Neural crest cell (in vitro differentiated cells): ENCODE measurements at places on chromosomes 12 and 14. TPM values are rescaled to one million over a fixed set of nuclear protein-coding genes. Genes with fewer than 3 reads are reported as not detected.
A peak's percentile ranks its signal among the peaks of the same experiment; 100 is the strongest.

- no peaks in the 10 kb centered on the region for H3K4me1 ChIP-seq
- no peaks in the 10 kb centered on the region for H3K36me3 ChIP-seq
- H3K27ac ChIP-seq, result no peak overlapping the region
- no peak for DNase-seq
- H3K4me3 ChIP-seq, result no peak overlapping the region
Measured at GRCh38 chr14:61430066-61430757, 108.8 kb downstream of the PRKCH start.

GRCh38 chr12:124422570-124423523 is 128.0 kb downstream of the RFLNA start:
- no peaks in the 10 kb centered on the region for H3K27me3 ChIP-seq
- DNase-seq, result no peak
- H3K36me3 ChIP-seq, result peaks cover 19% of the 10 kb centered on the region

KRT74 gene
- total RNA-seq, result not detected in 2 replicates

CLEC6A gene
- total RNA-seq, result not detected in 2 replicates

- H3K27ac ChIP-seq, result no peak overlapping the region
- peaks cover 14% of the 10 kb centered on the region for H3K4me1 ChIP-seq
- no peaks in the 10 kb centered on the region for H3K27me3 ChIP-seq
- no peak for DNase-seq
Measured at GRCh38 chr12:105927564-105927963, 211.2 kb downstream of the NUAK1 start.

- H3K4me3 ChIP-seq, result peak overlapping the region; percentile 93
- peaks cover 23% of the 10 kb centered on the region for H3K4me1 ChIP-seq
- peak; percentile 8 for DNase-seq
- no peak overlapping the region for H3K27ac ChIP-seq
- peaks cover 90% of the 10 kb centered on the region for H3K27me3 ChIP-seq
Measured at GRCh38 chr12:107320929-107321631, 227.7 kb upstream of the CRY1 start.

- no peak overlapping the region for H3K4me3 ChIP-seq
- peaks cover 5% of the 10 kb centered on the region for H3K4me1 ChIP-seq
- H3K27ac ChIP-seq, result no peak overlapping the region
- peaks cover 9% of the 10 kb centered on the region for H3K36me3 ChIP-seq
- H3K27me3 ChIP-seq, result no peaks in the 10 kb centered on the region
Measured at GRCh38 chr12:4506430-4506829, 32.3 kb upstream of the RAD51AP1 start.

- DNase-seq, result no peak
- no peak overlapping the region for H3K27ac ChIP-seq
- H3K4me3 ChIP-seq, result no peak overlapping the region
- H3K4me1 ChIP-seq, result no peaks in the 10 kb centered on the region
- H3K36me3 ChIP-seq, result no peaks in the 10 kb centered on the region
Measured at GRCh38 chr12:118238888-118239287, 103.0 kb downstream of the PEBP1 start.

DNA sequence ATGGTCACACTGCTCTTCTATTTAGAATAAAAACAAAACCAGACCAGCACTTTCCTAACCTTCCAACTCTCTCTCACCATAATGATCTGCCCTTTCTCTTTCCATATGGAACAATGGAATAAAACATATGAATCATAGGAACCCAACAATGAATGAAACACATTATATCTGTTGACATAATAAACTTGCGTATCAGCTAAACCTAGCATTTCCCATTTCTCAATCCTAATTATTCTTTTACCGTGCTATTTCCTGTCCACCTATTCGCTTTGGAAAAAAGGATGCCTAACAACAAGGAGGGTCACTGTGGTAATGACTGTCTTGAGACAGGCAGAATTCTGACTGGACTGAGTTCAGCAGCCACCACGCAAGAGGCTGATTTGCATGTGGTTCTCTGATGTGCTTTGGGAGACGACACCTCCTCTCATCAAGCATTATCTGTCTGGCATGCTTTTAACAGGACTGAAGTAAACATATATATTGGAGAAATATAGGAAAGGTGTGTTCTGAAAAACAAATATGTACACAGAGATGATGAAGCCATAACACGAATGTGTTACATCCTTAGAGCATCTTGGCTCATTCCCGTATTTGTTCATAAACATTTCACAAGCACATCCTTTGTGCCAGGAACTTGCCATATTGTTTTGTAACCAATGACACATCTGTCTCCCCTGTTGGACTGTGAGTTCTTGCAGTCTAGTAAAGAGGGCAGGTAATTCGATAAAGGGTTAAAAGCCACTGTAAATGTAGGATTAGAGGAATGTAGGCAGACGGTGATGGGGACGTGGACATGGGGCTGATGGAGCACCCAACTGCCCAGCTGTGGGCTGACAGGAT is 87.7 kb downstream of the PTPRB start:
- H3K27ac ChIP-seq, result no peak overlapping the region
- H3K36me3 ChIP-seq, result no peaks in the 10 kb centered on the region
- H3K4me3 ChIP-seq, result no peak overlapping the region
- no peaks in the 10 kb centered on the region for H3K27me3 ChIP-seq
- DNase-seq, result no peak

- peaks cover 4% of the 10 kb centered on the region for H3K4me1 ChIP-seq
- no peak overlapping the region for H3K4me3 ChIP-seq
- DNase-seq, result no peak
- H3K27ac ChIP-seq, result no peak overlapping the region
- peaks cover 9% of the 10 kb centered on the region for H3K36me3 ChIP-seq
Measured at GRCh38 chr14:89507521-89507920, 90.5 kb upstream of the FOXN3 start.

DNA sequence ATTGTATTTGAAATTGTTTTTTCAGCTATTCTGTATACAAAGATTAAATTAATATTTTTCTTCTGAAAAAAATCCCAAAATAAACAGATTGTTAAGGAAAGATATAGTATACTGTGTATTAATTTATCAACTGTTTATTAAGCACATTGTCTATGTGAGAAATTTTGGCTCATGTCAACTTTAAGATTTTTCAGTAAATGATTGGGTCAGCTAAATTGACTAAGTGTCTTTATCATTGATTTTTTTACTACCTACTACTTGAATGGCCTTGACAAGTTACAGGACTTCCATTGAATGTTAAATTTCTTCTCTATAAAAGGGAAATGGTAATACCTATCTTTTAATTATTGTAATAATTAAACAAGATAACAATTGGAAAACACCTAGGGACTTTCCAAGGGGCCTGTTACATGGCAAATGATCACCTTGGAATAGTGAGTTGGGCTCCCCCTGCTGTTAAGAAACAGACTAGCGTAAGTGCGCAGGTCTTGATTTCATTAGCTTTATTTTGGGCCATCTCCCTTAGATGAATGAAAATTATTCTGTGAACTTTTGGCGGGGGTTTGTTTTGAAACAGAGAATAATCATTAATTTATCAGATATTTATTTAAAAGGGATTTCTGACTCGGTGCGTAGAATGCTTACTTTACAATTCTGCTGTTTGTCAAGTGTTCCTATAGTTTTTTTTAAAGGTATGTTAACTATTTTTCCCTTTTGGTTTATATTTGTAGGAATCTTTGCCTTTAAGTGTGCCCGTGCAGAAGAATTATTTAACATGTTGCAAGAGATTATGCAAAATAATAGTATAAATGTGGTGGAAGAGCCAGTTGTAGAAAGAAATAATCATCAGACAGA is 14.5 kb upstream of the CCT2 start:
- no peaks in the 10 kb centered on the region for H3K4me1 ChIP-seq
- peak; percentile 53 for DNase-seq
- H3K36me3 ChIP-seq, result peaks cover 3% of the 10 kb centered on the region
- no peak overlapping the region for H3K4me3 ChIP-seq

DNA sequence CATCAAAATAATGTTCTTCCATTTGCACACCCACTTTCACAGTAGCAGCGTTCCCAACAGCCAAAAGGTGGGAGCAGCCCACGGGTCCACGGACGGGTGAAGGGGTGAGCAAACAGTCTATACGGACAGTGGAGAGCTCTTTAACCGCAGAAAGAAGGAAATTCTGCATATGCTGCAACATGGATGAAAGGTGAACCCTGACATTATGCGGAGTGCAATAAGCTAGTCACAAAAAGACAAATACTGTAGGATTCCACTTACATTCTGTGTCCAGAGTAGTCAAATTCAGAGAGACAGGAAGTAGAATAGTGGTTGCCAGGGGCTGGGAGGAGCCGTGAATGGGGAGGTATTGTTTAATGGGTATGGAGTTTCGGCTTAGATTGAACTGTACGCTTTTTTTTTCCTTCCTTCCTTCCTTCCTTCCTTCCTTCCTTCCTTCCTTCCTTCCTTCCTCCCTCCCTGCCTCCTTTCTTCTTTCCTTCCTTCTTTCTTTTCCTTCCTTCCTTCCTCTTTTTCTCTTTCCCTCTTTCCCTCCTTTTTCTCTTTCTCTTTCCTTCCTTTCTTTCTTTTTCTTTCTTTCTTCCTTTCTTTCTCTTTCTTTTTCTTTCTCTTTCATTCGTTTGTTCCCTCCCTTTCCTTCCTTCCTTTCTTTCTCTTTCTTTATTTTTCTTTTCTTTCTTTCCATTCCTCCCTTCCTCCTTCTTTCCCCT is 15.8 kb upstream of the ANKRD9 start:
- no peaks in the 10 kb centered on the region for H3K36me3 ChIP-seq
- H3K4me1 ChIP-seq, result peaks cover 16% of the 10 kb centered on the region
- peak overlapping the region; percentile 76 for H3K27ac ChIP-seq
- peak overlapping the region; percentile 94 for H3K4me3 ChIP-seq

KLRC2 gene
- total RNA-seq, result not detected in 2 replicates

SCNN1A gene
- not detected in 2 replicates for total RNA-seq

GRCh38 chr14:80425686-80426085 is 214.4 kb upstream of the DIO2 start:
- no peaks in the 10 kb centered on the region for H3K27me3 ChIP-seq
- H3K27ac ChIP-seq, result no peak overlapping the region
- no peaks in the 10 kb centered on the region for H3K4me1 ChIP-seq

MIP gene
- total RNA-seq, result not detected in 2 replicates

DNA sequence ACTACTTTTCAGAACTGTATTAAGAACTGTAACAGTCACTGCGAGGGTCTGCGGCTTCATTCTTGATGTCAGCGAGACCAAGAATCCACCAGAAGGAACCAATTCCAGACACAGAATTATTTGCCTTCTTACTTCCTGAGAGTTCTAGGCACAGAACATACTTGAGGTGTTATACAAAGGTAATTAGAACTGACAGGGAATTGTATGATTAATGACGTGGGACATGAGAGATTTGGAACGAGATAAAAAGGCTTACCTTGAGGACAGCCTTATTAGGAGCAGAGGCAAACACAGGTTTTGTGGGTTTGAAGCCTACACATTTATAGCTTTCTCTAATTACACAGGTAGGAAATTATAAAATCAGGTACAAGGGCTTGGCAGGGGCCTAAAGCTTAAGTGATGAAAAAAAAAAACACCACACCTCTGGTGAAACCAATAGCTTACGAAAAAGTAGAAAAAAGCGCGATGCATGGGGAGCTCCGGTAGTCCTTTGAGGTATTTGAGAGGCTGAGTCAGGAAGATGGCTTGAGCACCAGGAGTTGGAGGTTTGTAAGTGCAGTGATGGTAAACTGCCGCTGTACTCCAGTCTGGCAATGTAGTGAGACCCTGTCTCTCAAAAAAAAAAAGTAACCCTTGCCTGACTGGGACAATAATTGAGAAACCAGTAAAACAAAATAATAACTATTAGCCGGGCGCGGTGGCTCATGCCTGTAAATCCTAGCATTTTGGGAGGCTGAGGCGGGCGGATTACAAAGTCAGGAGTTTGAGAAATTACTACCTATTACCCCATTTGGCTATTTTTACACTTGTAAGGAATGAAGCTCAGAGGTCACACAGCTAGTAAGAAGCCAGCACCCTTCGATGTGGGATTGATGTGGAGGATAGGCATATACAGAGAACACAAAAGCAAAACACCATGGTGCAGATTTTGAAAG is 795 bp upstream of the ACOT2 start:
- H3K27ac ChIP-seq, result peak overlapping the region; percentile 54
- H3K4me3 ChIP-seq, result peak overlapping the region; percentile 95
- H3K36me3 ChIP-seq, result peaks cover 12% of the 10 kb centered on the region
- peaks cover 35% of the 10 kb centered on the region for H3K4me1 ChIP-seq

DNA sequence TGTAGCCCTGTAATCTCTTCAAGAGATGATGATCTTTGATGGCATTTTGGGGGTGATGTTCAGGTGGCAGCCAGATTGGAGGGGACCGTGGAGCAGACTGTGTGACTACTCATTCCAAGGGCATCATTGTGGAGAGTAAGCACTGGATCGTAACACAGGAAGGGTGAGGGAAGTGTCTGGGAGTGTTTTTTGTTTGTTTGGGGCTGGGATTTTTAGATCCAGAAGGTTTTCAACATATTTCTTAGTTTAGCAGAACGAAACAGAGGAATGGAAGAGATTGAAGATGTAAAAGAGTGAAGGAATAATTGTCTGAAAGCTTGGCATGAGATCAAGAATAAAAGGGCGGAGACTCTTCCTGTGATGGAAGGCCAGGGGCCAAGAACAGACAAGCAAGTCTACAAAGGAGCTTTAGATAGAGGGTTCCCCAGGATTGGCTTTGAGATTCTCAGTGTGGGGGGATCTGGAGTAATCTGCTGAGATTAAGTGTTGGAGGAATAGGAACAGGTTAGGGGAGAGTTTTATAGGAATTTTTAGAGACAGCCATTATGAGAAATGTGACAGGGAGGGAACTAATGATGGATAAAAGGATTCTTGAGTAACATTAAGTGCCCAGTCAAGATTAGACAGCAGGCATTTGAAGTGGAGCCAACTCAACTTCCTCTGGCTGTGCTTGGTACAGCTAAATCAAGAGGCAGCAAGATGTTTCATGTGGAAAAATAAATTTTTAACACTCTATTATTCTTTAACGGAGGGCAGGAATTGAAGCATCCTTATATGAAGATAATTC is 79.7 kb upstream of the REP15 start:
- no peaks in the 10 kb centered on the region for H3K27me3 ChIP-seq
- H3K27ac ChIP-seq, result no peak overlapping the region
- H3K4me3 ChIP-seq, result no peak overlapping the region
- no peak for DNase-seq

- H3K4me1 ChIP-seq, result peaks cover 3% of the 10 kb centered on the region
- no peak overlapping the region for H3K4me3 ChIP-seq
- no peak for DNase-seq
- no peaks in the 10 kb centered on the region for H3K36me3 ChIP-seq
- H3K27ac ChIP-seq, result no peak overlapping the region
Measured at GRCh38 chr14:71395636-71396035, 488.4 kb downstream of the PCNX1 start.

TAS2R46 gene
- total RNA-seq, result 0.43 and 0.89 TPM in 2 replicates
